ENCODE measurements at places on chromosomes 2 and 18. TPM values are rescaled to one million over a fixed set of nuclear protein-coding genes. Genes with fewer than 3 reads are reported as not detected.

The SIX3 gene
- not detected for total RNA-seq

The POTEI gene
- total RNA-seq: under 0.01 TPM

The APCDD1 gene
- 0.09 TPM for total RNA-seq

The ECEL1 gene
- total RNA-seq: not detected

The L3MBTL4 gene
- total RNA-seq: 0.28 TPM

The LRATD1 gene
- 0.09 TPM for total RNA-seq

The TCF23 gene
- total RNA-seq: not detected

The ZCCHC2 gene
- 3.0 TPM for total RNA-seq

The ITPRIPL1 gene
- total RNA-seq: 0.43 TPM

The TRIM43 gene
- total RNA-seq: not detected

The SMIM21 gene
- not detected for total RNA-seq

The TOGARAM2 gene
- total RNA-seq: 0.14 TPM

The C2orf80 gene
- total RNA-seq: not detected

The CPLX4 gene
- not detected for total RNA-seq

The DUSP28 gene
- 2.0 TPM for total RNA-seq

The GPR75 gene
- total RNA-seq: 0.71 TPM

The PRKAG3 gene
- total RNA-seq: not detected

The POU3F3 gene
- total RNA-seq: not detected

The DNER gene
- 0.83 TPM for total RNA-seq

The ANKRD36C gene
- 17.2 TPM for total RNA-seq

The COLEC11 gene
- 0.57 TPM for total RNA-seq

The TMX3 gene
- 104 TPM for total RNA-seq

The THUMPD2 gene
- 6.9 TPM for total RNA-seq
